Suprapubic skin (tissue), 4 donors: ENCODE measurements at places on chromosomes 16 and 17. TPM values are rescaled to one million over a fixed set of nuclear protein-coding genes. Genes with fewer than 3 reads are reported as not detected.

CETP gene
- total RNA-seq = 0.72 TPM

PTGES3L gene
- total RNA-seq = not detected

SMG6 gene
- total RNA-seq = 39.1 TPM

KRTAP2-3 gene
- not detected for total RNA-seq

DNA sequence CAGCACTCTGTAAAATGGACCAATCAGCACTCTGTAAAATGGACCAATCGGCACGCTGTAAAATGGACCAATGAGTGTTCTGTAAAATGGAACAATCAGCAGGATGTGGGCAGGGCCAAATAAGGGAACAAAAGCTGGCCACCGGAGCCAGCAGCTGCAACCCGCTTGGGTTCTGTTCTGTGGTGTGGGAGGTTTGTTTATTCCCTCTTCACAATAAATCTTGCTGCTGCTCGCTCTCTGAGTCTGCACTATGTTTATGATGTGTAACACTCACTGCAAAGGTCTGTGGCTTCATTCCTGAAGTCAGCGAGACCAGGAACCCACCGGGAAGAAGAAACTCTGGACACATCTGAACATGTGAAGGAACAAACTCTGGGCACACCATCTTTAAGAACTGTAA, 20.5 kb downstream of the TMEM100 start:
- H3K27ac ChIP-seq = no peak overlapping the region
- H3K27me3 ChIP-seq = peaks cover 3% of the 10 kb centered on the region
- peaks cover 8% of the 10 kb centered on the region for H3K4me1 ChIP-seq
- H3K4me3 ChIP-seq = no peak overlapping the region
- no peak for DNase-seq
- no peaks in the 10 kb centered on the region for H3K36me3 ChIP-seq

GRCh38 chr17:2188971-2189630, 114.5 kb downstream of the SMG6 start:
- peak overlapping the region; percentile 54 for H3K27ac ChIP-seq
- DNase-seq = no peak
- peaks cover 42% of the 10 kb centered on the region for H3K4me1 ChIP-seq
- H3K27me3 ChIP-seq = no peaks in the 10 kb centered on the region
- H3K4me3 ChIP-seq = no peak overlapping the region

- H3K27ac ChIP-seq = no peak overlapping the region
- no peaks in the 10 kb centered on the region for H3K4me1 ChIP-seq
- no peak for DNase-seq
- H3K27me3 ChIP-seq = peaks cover 9% of the 10 kb centered on the region
Observed at GRCh38 chr16:10813099-10813455, 5.5 kb downstream of the TVP23A start.
